ENCODE measurements at places on chromosomes 16 and 17.

- no peak for DNase-seq
Measured at GRCh38 chr16:8644211-8645140, 23.0 kb downstream of the METTL22 start.

DNA sequence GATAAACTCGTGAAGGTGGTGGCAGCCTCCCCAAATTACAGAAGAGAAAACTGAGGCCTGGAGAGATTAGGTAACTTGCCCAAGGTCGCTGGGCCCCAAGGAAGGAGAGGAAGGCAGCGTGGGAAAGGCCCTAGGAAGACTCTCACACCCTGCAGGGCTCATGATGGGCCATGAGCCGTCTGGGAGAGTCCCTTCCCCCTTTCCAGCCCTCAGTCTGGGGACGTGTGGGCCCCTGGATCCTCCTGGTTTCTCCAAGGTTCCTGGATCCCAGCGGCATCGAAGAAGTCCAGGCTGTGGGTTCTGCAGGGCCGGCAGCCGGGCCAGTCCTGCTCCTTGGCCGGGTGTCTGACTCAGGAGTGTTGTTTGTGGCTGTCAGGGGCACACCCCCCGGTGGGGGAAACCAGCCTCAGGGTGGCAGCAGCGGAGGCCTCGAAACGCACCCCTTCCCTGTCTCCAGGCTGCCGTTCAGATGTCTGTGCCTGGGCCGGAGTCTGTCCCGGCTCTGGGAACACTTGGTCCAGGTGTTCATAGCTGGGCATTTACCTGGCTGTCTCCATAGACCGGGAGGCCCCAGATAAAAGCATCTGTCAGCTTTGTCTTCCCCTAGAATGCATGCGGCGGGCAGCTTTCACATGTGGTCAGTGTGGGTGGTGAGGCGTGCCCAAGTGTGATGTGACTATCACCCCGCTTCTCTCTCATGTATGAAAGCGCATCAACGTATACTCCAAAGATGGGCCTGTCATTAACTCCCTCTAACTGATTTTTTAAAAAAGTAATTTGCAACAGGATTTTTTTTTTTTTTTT, 3.7 kb upstream of the RAP1GAP2 start:
- no peak for DNase-seq

GRCh38 chr16:81612351-81613163, 166.5 kb upstream of the PLCG2 start:
- DNase-seq = no peak

- no peak for DNase-seq
Measured at GRCh38 chr17:39238311-39238972, 12.7 kb upstream of the STAC2 start.

All from progenitor cell of endocrine pancreas (in vitro differentiated cells).